Spinal cord (tissue), 10 donors: ENCODE measurements at places on chromosomes 6 and 20.

DNA sequence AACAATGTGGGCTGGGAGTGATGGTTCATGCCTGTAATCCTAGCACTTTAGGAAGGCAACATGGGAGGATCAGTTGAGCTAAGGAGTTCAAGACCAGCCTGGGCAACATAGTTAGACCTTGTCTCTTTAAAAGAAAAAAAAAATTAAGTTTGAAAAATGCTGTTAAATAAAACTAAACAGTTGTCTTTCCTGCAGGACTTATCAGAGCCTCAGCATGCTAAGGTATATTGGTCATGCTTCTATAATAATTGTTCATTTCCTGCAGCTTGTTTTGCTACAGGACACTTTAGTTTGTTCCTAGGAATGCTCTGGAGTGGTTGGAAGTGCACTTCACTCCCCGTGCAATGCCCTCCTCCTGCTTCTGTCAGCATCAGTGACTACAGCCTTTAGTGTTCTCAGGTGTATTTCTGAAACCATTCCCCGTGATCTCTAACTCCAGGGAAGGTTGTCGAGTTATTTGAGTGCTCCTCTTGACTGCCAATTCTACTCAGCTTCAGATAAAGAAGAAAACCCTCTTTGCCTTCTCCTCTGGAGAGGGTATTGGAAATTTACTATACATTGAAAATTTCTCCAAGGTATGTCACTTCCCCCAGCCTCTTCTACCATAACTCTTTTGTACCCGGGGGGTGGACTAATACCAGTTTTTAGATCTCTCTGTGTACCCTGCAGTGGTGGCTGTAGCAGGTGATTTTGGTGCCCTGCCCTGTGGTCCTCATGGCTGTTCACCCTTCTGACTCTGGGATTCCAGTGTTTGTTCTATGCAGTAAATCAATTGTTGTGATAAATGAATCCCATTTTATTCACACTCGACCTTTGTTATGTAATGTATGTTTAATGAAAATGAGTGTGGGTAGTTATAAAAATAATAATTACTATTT lies 33.8 kb downstream of the NHLRC1 start:
- H3K27ac ChIP-seq = no peak overlapping the region
- H3K36me3 ChIP-seq = no peaks in the 10 kb centered on the region
- no peaks in the 10 kb centered on the region for H3K27me3 ChIP-seq
- DNase-seq = no peak
- no peak overlapping the region for H3K4me3 ChIP-seq

DNA sequence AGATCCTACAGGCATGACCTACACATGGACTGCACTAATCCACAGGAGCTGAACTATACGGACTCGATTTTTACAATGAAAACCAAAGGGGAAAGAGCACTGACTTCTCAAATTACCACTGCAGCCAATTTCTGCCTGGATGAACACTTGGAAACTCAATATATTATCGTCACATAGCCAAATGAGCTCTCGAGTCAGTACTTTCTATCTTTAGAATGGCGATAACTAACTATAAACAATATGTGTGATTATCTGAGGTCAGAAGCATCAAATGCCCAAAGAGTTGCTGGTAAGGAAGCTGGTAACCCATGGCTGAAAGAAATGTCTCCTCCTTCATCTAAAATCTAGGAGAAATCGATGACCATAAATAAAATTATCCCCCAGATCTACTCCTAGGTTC lies 86.7 kb downstream of the KIF16B start:
- DNase-seq = no peak
- no peak overlapping the region for H3K4me3 ChIP-seq

- H3K36me3 ChIP-seq = no peaks in the 10 kb centered on the region
- no peak overlapping the region for H3K27ac ChIP-seq
- no peaks in the 10 kb centered on the region for H3K4me1 ChIP-seq
- no peaks in the 10 kb centered on the region for H3K27me3 ChIP-seq
- H3K4me3 ChIP-seq = no peak overlapping the region
- no peak for DNase-seq
Measured at GRCh38 chr20:56653211-56653610, 24.1 kb downstream of the TFAP2C start.

- H3K4me1 ChIP-seq = no peaks in the 10 kb centered on the region
- no peak for DNase-seq
- H3K36me3 ChIP-seq = no peaks in the 10 kb centered on the region
- no peaks in the 10 kb centered on the region for H3K27me3 ChIP-seq
- no peak overlapping the region for H3K27ac ChIP-seq
- no peak overlapping the region for H3K4me3 ChIP-seq
Measured at GRCh38 chr6:90701146-90701781, 114.4 kb upstream of the MAP3K7 start.

DNA sequence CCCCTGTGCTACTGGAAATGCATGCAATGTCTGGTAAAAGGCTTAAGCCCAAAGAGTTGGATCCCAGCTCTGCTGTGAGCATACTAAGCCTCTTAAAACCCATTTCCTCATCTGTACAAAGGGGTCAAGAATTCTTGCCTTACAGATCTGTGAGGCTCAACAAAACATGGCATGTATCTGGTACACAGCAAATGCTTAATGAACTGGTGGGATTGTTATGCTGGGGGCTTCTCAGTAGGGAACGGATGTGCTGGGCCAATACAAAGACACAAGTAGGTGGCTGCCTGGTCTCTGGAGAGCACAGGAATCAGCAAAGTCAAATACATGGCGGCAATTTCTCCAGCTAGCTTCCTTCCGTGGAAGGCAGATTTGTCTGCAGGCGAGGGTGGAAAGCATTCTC lies 62.3 kb downstream of the LAMP5 start:
- H3K27me3 ChIP-seq = no peaks in the 10 kb centered on the region
- H3K27ac ChIP-seq = no peak overlapping the region
- no peak overlapping the region for H3K4me3 ChIP-seq
- no peak for DNase-seq
- peaks cover 8% of the 10 kb centered on the region for H3K4me1 ChIP-seq

DNA sequence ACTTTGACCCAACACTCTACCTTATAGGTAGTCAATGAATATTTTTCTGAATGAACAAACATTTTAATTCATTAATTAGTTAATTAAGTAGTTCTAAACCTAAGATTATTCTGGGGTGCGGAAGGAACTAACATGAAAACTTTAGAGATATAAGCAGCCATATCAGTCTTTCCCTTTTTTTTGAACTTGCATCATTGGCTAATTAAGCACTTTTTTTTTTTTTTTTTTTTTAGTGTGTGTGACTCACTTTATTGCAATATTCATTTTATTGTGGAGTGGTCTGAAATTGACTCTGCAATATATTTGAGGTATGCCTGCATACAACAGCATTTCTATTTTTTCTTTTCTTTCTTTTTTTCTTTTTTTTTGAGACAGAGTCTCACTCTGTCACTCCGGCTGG lies 21.8 kb upstream of the AMD1 start:
- H3K4me3 ChIP-seq = no peak overlapping the region
- no peak for DNase-seq
- H3K36me3 ChIP-seq = no peaks in the 10 kb centered on the region
- no peaks in the 10 kb centered on the region for H3K27me3 ChIP-seq
- H3K27ac ChIP-seq = no peak overlapping the region

GRCh38 chr6:19836799-19837510 lies at the start of gene ID4:
TSS of gene ID4 (plus strand) at chr6:19837370. CDS start at chr6:19837755, 385 bp downstream.
- peak within 1 kb of the TSS; percentile 78 for H3K4me3 ChIP-seq
- peaks cover 4% of the 10 kb centered on the region for H3K4me1 ChIP-seq
- H3K36me3 ChIP-seq = peaks cover 9% of the 10 kb centered on the region

- no peaks in the 10 kb centered on the region for H3K4me1 ChIP-seq
- no peaks in the 10 kb centered on the region for H3K27me3 ChIP-seq
- H3K36me3 ChIP-seq = no peaks in the 10 kb centered on the region
- no peak overlapping the region for H3K4me3 ChIP-seq
- H3K27ac ChIP-seq = no peak overlapping the region
- DNase-seq = no peak
Measured at GRCh38 chr20:8523684-8524083, 391.6 kb downstream of the PLCB1 start.

DNA sequence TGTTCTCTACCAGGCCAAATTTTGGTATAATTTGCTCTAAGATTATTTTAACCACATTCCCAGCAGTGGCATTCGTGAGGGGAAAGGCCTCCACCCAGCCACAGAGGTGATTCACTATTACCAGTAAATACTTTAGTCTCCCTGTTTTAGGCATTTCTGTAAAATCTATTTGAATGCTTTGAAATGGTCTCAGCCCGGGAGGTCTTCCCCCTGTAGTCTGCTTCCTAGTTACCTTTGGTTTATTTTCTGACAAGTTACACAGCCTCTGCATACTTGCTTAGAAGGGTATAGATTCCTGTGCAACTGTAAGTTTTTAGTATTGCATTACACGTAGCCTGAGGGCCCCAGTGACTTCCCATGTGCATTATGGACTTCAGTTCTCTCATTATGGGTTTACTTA lies 248.7 kb downstream of the C6orf118 start:
- no peak overlapping the region for H3K27ac ChIP-seq
- H3K4me1 ChIP-seq = no peaks in the 10 kb centered on the region
- no peak for DNase-seq
- no peak overlapping the region for H3K4me3 ChIP-seq
- no peaks in the 10 kb centered on the region for H3K36me3 ChIP-seq

- no peak overlapping the region for H3K27ac ChIP-seq
- no peak overlapping the region for H3K4me3 ChIP-seq
Measured at GRCh38 chr20:50519036-50519762, 9.0 kb downstream of the PTPN1 start.

DNA sequence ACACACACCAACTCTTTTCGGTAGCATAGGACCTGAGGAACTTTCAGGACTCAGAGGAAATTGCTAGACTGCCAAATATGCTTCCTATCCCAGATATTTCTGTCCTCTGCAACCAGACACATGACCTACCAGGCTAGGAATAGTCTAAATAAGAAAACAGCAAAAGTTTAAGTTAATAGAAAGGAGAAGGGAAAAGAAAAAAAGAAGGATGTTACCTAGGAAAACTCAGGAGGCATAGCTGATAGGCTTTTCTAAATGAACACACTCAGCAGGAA lies 74.6 kb downstream of the MAP3K5 start:
- no peak overlapping the region for H3K27ac ChIP-seq
- DNase-seq = no peak
- H3K27me3 ChIP-seq = no peaks in the 10 kb centered on the region
- no peaks in the 10 kb centered on the region for H3K4me1 ChIP-seq
- no peak overlapping the region for H3K4me3 ChIP-seq

DNA sequence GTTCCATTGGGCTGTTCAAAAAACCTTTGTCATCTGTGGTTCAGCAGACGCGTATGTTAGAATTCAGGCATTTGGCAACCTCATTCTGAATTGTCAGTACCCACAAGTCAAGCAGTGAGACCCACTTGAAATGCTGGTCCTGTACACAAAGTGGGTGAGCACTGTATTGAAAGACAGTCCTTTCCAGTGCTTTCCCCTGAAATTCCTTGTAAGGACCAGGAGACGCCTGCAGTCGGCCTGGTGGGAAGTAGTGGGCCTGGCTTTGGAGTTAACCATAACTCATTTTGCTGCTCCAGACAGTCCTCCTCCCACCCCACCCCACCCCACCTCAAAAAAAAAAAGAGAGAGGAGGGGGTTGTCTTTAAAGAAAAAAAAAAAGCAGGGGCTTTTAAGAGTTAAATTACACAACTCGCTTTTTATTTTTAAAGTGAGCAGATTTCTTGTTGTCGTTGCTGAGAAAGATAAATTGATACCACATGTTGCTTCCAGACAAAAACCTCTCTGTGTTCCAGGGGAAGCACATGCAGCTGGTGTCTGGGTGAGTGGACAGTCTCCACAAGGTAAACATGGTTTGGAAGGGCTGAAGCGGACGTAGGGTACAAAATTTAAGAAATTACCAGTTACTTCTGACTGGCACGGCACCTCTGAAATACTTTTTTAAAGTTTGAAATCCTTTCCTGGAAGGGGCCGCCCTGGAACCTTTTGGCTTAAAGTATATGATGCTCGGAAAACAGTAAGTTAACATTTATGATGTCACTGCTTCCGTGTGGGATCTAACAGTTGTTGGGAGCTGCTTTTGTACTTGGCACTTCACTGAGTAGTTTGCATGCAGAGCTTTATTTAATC lies 95.3 kb downstream of the FOXO3 start:
- peak overlapping the region; percentile 51 for H3K27ac ChIP-seq
- H3K4me3 ChIP-seq = no peak overlapping the region
- H3K27me3 ChIP-seq = no peaks in the 10 kb centered on the region
- no peaks in the 10 kb centered on the region for H3K36me3 ChIP-seq

GRCh38 chr6:136011475-136011874 lies 160.0 kb downstream of the PDE7B start:
- no peaks in the 10 kb centered on the region for H3K36me3 ChIP-seq
- no peak overlapping the region for H3K4me3 ChIP-seq
- no peaks in the 10 kb centered on the region for H3K27me3 ChIP-seq
- DNase-seq = no peak
- H3K27ac ChIP-seq = no peak overlapping the region

GRCh38 chr6:117733341-117733740 lies 58.1 kb downstream of the NUS1 start:
- H3K27me3 ChIP-seq = no peaks in the 10 kb centered on the region
- DNase-seq = no peak
- H3K36me3 ChIP-seq = no peaks in the 10 kb centered on the region
- no peak overlapping the region for H3K27ac ChIP-seq

- H3K4me3 ChIP-seq = no peak overlapping the region
- no peaks in the 10 kb centered on the region for H3K4me1 ChIP-seq
- H3K27ac ChIP-seq = no peak overlapping the region
- no peaks in the 10 kb centered on the region for H3K36me3 ChIP-seq
- no peaks in the 10 kb centered on the region for H3K27me3 ChIP-seq
Measured at GRCh38 chr6:12535586-12536314, 180.8 kb upstream of the PHACTR1 start.

DNA sequence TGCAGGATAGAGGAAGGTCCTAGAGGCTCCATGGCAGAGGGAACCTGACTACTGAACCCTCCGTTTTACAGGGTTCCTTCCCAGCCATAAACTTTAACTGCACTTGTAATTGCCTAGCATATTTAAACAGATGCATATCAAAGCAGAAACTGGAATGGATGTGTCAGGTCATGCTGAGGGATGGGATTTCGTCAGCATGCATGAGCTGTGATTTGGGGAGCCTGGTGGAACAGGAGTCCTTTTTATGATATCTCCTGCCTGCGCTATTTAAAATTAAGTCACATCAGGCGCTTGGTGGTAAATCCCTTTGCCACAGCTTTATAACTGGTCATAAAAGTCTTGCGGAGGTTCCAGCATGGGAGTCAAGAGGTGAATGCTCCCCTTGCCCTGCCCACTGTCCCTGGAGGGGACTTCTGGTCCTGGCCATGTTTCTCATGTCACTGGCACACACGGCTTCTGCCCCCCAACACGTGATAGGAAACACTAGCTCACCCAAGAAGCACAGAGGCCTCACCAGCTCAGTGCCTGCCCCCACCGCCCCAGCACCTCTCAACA lies 26.0 kb upstream of the PCMTD2 start:
- no peaks in the 10 kb centered on the region for H3K27me3 ChIP-seq
- peaks cover 60% of the 10 kb centered on the region for H3K4me1 ChIP-seq
- peaks cover 74% of the 10 kb centered on the region for H3K36me3 ChIP-seq
- no peak overlapping the region for H3K27ac ChIP-seq
- no peak for DNase-seq
